ENCODE measurements at places on chromosomes 2 and 18.

- no peak for DNase-seq
Observed at GRCh38 chr2:82539280-82539621, 1919.8 kb downstream of the SUCLG1 start.

DNA sequence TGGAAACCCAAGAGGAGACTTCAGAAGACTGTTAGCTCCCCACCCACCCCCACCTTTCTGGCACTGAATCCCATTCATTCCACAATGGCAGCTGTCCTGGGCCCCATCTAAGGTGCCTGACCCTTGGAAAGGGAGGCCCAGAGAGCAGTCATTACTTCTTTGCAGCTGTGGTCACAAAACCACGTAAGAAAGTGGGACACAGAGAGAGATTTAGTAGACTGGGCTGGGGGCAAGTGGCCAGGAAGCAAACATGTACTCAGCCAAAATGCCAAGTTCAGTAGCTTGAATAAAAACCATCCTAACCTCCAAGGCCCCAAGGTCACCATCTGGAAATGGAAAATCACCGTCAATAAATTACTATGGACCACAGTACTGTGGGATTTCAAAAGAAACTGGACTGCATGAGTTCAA lies 381.4 kb downstream of the TNS1 start:
- DNase-seq: no peak

DNA sequence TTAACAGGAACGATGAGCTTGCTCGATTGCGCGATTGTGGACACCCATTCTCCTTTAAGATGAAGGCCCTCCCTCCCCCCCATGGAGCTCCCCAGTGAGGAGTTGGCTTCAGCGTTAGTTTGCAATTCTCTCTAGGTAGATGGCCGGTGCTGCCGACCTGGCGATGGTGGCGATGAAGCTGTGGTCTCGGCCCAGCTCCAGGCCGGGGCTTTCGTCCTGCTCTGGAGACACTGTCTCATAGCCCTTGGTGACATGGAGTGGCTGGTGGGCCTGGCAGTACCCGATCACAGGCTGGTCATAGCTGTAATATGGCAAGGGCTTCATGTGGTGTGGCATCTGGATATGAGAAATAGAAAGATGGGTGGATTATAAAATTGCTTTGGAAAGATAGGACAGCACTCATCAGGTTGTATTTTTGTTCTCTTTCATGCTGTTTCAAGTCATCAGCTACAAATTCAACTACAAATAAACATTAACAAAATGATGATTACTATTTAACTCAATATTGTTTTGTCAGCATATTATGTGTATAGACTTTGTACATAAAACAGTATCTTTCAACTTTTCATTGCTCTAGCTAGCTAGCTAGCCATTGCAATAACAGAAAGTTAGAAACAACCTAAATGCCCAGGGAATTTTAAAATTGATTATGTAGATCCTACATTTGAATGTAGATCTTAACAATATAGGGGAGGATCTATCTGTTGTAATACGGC lies 773.4 kb downstream of the LRRTM4 start:
- no peak for DNase-seq

GRCh38 chr18:63260380-63260754 lies 59.2 kb downstream of the BCL2 start:
- no peak for DNase-seq

GRCh38 chr2:157441072-157441454 lies 2.8 kb downstream of the CYTIP start:
- DNase-seq: no peak

DNA sequence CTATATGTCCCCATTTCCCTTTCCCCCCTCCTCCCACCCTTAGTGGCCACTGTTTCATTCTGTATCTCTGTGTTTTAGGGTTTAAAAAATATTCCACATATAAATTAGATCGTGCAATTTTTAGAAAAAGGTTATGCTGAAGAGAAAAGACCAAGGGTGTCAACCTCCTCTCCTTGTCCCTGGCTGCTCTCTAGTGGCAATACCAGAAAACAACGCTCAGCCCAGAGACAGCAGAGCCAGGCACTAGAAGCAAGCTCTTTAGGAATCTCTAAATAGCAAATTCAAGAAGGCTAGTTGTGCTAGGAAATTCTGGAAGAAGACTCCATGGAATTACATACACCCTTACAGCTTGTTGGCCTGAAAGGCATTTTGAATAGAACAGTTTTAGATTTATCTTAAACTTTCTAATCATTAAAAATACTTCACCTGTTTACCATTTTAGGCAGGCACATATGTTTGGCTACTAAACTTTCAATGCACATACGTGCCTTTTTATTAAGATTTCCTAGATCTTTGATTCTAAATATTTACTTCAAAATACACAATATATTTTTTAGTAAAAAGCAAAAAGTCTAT lies 35.1 kb upstream of the RASGRP3 start:
- peak; percentile 84 for DNase-seq

DNA sequence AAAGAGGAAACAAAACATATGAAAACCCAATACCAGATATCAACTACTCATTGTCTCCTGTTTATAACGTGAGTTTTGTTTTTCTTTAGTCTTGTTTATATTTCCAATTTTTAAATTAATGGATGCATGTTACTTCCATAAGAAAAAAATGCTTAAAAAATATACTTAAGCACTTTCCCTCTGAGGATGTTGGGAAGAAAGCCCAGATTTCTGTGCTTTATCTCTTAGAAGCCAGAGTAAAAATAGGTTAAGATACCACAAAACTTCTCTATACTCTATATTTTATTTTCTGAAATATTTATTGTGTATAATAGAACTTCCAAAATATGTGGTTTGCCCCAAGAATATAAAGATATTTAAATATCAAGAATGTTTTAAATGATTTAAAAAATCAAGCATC lies 633.9 kb downstream of the STK39 start:
- no peak for DNase-seq

DNA sequence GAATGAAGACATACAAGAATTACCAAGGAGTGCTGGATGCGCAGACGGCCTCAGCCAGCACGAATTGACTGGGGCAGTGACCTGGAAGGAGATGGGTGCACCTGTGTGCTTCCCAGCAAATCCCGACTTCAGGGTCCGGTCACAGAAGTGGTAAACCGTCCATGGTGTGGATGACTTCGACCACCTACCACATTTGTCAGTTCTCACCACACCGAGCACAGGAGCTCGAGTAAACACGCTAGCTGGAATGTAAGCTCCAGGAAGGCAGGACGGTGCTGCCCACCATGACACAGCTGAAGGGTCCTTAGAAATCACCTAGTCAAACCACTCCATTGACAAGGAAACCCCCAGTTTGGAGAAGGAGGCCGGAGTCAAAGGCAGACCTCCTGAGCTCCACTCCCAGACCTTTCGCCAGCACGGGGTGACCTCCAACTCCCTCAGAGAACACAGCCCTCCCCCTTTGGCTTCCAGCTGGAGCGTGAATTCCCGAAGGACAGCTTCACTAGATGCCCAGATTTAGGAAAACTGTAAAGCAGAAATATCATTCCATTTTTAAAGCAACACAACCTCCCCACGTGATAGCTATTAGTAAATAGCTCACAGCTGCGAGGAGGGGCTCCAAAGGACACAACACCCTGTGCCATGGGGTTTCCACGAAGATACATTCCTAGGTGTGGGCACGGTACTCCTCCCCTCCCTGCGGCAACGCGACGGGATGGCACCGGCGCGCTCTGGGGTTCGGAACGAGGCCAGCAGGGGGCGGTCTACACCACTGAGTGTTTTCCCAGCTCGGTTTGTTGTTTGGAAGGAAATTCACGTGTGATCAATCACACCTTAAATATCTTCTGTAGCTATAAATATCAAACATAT lies 34.1 kb upstream of the GNAL start:
- peak; percentile 75 for DNase-seq

DNA sequence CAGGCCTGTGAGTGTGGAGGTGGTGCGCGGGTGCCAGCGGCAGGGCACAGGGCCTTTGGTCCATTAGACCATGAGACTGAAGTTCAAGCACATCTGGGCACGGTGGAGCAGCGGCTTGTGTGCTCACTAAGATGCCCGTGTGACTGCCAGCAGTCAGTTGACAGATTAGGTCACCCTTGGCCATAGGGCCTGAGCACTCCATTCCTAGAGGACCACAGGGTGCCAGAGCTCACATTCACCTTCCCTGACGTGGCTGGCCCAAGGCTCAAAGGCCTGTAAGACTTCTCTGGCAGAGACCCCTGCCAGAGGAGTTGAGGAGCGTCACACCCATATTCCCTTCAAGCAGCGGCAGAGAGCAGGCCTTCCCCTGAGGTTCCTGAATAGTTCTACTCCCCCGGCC lies 650 bp downstream of the LHCGR start:
- no peak for DNase-seq

GRCh38 chr2:220936641-220937197 lies 635.4 kb downstream of the EPHA4 start:
- DNase-seq: no peak

- DNase-seq: no peak
Observed at GRCh38 chr2:121944072-121944831, 188.8 kb downstream of the TSN start.

DNA sequence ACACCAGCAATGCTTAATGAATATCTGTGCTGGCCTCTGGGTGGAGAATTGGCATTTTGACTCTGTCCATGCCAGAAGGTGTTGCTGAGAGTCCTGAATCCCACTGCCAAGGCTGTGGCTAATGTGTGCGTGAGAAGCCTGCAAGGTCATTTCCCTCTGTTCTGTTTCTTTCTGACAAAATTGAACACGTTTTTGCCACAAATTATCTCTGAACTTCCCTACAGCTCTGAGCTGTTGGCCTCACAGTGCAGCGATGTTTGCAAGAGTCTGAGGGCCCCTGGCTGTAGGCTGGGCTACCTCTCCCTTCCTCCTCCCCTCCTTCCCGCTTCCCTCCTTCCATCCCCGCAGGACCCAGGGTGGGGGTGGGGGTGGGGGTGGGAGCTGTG lies 154.1 kb upstream of the HS6ST1 start:
- DNase-seq: no peak

- no peak for DNase-seq
Observed at GRCh38 chr2:197195518-197195917, 115.1 kb downstream of the ANKRD44 start.

DNA sequence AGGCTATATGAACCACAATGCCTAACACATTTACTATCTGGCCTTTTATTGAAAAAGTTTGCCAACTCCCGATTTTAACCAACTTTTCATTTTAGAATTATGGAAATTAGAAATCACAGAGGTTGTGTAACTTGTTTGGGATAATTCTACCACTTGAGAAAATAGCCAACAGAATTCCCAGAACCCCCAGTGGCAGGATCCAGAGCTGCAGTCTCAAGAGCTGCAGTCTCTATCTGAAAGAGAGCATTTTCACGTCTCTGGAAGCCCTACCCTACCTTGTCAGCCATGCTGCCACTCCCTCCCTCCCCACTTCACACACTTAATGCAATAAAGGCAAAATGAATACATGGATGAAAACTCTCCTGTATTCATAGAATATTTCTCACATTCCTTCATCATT lies 23.4 kb upstream of the TSPYL6 start:
- no peak for DNase-seq

DNA sequence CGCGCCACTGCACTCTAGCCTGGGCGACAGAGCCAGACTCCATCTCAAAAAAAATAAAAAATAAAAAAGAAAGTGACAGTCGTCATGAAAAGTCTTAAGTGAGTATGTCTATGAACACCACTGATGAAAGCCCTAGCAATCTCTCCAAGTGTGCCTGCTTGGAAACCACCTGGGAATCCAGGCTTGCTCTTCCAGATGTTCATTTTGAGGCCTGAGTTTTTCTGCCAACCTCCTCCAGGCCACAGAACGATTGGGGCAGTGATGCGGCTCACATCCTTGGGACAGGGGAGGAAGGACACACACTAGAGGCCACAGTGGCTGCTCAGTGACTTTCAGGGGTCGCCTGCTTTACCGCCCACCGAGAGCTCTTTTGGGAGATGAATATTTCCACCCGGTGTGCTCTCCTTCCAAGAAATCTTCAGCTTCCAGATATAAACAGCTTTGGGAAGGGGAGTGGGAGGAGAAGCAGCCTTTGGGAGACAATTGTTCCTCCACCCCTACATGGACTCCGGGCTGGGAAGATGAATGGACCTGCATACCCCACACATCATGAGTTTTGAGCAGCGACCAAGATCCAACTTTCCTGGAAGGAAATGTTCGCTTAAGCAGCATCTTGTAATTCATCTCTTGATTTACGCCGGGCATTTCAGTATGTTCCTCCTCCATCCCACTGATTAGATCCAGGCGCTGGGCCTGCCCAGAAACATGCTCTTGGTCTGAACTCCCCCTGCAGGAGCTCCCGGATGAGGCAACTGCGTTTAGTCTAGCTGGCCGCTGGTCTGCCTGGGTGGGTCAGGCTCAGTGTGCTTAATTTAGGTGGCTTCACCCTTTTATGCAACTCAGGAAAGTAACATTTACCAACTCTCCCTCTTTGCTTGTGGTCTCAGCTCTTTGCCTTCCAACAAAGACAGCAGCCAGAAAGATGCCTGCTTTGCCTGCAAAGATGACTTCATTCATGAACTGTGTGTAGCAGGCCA lies 6.2 kb upstream of the ARMC9 start:
- no peak for DNase-seq

DNA sequence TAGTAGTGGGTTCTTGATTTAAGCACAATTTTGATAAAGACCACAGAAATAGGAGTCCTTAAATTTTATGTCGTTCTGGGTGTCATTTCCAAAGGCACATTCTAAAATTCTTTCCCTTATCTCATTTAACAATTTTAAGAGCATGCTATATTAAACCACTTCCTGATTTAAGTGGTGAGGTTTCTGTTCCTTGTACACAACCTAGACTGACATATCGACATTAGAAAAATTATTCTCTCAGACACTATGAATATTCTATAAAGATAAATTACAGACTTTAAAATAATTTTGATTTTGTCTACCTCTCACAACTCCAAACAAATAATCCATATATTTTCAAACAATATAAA lies 923.8 kb downstream of the LRP1B start:
- no peak for DNase-seq

GRCh38 chr18:54880395-54881105 lies 52.3 kb downstream of the RAB27B start:
- DNase-seq: no peak

DNA sequence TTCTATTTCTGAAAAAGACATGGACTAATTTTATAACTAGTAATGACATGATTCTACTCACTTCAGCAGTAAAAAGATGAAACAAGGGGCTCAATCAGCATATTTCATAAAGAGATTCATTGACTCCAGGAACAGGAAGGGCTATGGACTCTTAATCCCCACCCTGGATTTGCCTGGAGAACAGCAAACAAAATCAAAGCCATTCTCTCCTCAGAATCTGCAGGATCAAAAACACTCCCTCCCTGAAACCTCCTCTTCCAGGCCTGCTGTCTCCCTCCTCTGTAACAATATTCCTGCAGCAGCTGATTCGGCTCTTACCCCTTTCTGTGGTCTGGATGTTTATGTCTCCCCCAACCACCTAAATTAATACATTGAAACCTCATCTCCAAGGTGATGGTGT lies 57.0 kb downstream of the ZC3H8 start:
- DNase-seq: no peak

DNA sequence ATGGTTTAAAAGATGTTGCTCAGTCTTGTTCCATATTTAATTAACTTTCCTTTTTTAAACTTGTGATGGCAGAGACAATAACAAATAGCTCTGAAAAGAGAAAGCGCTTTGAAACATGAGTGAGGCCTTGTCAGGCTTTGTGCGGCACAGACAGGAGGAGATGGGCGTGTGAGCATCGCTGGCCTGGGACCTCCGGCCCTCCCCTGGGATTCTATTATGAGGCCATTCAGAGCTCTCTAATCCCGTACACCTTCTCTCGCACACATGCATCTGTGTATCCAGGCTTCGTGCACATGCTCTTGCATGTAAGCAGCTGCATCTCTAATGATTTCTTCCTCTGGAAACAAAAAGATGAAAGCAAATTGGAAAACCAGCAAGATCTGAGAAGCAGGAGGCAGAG lies 313.7 kb downstream of the ZNF521 start:
- no peak for DNase-seq

Measured in head of caudate nucleus (tissue), 42 donors.